ENCODE measurements at places on chromosomes 6 and 20.

DNA sequence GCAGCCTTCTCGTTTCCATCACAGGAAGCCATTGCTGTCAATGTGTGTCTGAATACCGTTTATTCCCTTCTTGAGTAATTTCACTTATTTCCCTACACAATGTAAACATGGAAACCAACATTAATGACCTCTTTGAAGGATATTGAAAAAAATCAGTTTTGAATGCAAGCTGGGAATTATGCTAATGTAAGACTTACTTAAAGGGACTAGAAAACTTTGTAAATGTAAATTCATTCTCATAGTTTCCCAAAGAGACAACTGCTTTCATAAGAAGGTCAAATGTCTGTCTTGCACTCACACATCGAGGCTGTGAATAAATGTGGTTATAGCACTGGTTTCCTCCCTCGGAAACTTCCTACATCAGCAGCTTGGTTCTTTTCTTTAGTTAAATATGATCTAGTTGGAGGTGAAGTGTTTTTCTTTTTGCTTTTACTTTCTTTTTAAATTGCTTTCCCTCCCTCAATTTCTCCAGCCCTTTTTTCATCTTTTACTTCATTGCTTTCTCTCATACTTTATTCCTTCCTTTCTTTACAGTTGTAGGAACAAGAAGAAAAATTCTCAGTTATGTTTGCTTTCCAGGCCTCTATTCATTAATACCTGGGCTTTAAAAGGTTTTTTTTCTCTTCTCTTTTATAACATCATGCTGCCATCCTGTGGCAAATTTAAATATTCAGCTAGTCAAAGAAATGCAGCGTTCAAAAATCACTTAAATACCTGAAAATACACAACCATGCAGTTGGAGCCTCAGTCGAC, 108.3 kb downstream of the TNFAIP3 start:
- no peak for DNase-seq

- peak; percentile 67 for DNase-seq
Observed at GRCh38 chr20:46545077-46545826, 5.2 kb downstream of the OCSTAMP start.

DNA sequence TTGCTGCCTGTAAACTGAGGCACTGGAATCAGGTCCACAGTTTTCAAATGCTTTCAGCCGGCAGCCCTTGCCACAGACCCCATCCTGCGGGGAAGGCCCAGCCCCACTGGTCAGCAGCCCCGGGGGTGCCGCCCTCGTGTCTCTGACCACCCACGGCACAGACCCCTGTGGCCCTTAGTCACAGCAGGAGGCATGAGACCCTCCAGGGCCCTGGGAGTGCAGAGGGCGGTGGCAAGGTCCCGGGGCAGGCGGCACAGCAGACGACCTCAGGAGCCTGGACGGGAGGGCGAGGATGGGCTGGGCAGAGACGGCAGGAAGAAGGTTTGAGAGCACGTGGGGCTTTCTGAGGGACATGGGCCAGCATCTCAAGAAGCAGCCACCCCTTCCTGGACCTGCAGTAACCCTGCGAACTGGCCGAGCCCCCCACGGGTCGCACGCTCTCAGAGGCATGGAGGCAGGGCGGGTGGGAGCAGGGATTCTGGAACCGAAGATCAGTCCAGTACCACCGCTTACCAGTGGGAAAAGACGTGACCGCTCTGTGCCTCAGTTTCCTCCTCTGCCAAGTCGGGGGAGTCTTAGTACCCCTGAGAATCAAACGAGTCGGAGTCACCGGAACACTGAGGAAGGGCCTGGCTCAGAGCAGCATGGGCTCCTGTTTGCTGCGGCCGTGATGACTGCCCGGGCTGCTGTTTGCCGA, 140.7 kb downstream of the TAF4 start:
- no peak for DNase-seq

- DNase-seq, result no peak
Observed at GRCh38 chr6:163179061-163179460, 235.5 kb upstream of the QKI start.

GRCh38 chr6:169789944-169790927, 38.8 kb downstream of the ERMARD start:
- peak; percentile 90 for DNase-seq

GRCh38 chr20:19835533-19836222, 77.6 kb downstream of the RIN2 start:
- DNase-seq, result no peak

DNA sequence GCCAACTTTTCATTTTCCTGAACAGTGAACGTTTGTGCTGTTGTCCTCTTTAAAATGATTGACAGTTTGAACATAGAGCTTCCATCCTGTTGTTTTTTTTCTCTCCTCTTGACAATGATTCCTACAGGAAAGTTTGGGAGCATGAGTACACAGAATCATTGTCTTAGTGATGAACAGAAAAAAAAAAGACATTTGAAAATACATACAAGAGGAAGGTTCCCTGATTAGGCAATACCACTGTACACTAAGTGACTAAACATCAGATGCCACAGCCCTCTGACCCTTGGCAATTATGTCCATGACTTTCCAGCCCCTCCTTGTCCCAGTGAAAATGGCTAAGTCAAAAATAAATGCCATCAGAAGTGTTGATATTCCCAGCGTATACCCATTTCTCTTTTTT, 71.5 kb downstream of the RTN4IP1 start:
- no peak for DNase-seq

DNA sequence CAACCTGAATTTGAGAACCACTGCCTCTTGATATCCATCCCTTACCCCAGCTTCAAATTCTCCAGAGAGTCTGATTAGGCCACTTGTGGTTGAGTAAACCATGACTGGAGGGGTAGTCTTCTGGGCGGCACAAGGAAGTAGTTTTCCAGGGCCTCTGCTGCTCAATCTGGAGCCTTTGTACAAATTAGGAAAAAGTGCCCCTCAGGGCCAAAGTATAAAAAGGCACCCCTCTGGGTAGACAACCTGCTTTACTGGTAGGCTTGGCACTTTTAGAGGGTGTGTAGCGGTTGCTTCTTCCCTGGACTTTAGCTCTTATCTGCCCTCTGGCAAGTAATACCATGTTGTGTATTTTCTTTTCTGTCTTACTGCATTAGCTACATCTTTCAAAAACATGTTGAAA, 32.9 kb upstream of the RPL7L1 start:
- no peak for DNase-seq

GRCh38 chr6:134171517-134171916, 119.1 kb upstream of the SLC2A12 start:
- DNase-seq, result no peak

- DNase-seq, result no peak
Observed at GRCh38 chr20:17835934-17836300, 132.7 kb downstream of the SNX5 start.

DNA sequence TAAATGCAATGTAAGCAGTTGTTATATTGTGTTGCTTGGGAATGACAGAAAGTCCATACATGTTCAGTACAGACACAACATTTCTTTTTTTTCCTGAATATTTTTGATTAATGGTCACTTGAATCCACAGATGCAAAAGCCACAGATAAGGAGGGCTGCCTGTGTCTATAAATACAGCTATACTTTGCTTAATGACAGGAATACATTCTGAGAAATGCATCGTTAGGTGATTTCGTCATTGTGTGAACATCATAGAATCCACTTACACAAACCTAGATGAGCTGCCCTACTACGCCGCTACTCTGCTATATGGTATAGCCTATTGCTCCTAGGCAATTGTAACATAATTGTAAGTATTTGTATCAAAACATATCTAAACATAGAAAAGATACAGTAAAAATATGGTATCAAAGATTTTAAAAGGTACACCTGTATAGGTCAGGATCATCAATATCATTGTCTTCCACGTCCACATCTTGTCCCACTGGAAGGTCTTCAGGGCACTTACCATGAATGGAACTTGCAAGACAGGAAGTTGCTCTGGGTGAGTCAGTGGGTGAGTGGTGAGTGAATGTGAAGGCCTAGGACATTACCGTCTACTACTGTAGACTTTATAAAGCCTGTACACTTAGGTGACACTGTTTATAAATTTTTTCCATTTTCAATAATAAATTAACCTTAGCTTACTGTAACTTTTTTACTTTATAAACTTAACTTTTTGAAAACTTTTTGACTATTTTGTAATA, 27.9 kb upstream of the POPDC3 start:
- no peak for DNase-seq

DNA sequence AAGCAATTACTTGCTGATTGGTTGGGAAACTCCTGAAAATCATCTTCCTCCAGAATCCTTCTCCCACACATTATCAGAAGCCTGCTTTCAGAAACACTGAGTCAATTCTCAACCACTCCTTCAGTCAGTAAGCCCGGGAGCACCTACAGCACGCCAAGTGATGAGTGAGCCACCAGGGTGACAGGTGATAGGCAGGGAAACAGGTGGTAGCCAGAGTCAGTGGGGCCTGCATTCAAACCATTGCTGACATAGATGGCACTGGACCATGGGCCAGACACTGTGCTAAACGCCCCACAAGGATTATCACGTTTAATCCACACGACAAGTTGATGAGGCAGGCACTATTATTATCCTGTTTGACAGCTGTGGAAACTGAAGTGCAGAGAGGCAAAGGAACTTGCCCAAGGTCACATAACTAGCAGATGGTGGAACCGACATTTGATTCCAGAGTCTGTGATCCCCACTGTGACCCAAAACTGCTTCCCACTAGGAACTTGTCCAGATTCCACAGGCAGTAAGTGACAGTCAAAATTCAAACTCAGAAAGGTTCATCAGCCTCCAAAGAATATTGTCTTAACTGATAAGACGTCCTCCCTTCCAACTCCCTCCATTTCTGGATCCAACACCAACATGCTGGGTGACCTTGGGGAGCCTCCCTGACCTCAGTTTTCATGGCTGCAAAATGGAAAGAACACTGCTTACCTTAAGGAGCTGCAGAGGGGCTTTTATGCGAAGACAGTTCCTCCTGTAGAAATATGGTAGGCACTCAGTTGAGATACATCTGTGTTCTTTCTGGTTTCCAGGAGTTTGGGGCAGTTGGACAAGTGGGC, 23.9 kb upstream of the TOP1 start:
- peak; percentile 62 for DNase-seq

DNA sequence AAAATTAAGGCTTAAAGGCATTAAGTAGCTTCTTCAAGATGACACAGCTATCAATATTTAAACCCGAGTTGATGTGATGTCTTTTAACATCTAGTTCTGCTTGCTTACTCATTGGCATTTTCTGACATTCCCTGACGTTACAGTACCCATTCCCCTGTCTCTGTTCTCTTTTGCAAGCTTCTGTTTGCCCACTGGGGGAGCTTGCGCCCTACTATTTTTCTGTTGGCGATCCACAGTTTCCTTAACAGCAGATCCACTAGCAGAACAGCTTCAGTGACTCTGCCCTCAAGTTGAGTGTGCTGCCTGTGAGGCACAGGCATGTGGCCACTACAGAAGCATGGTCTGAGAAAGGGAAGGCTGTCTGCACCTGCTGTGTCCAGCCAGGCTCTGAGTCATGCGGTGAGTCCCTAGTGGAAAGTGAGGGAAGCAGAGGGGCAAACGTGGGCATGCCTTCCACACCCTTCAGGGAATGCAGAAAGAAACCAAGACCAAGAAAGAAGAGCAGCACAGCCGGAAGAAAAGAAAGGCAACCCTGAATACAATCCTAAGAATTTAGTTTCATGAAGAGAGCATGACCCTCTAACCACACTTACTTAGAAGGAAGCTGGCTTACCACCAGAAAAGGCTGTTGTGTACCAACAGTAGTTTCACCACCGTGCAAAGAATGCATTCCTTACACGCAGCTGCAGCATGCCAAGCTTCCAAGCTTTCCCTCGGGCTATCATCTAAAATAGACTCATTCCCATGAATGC, 97.7 kb upstream of the VGLL2 start:
- DNase-seq, result no peak

- no peak for DNase-seq
Observed at GRCh38 chr6:102717737-102718456, 1324.4 kb downstream of the GRIK2 start.

- DNase-seq, result no peak
Observed at GRCh38 chr20:10432079-10432478, 1.9 kb downstream of the MKKS start.

GRCh38 chr20:19855416-19855815, 97.4 kb downstream of the RIN2 start:
- DNase-seq, result no peak

DNA sequence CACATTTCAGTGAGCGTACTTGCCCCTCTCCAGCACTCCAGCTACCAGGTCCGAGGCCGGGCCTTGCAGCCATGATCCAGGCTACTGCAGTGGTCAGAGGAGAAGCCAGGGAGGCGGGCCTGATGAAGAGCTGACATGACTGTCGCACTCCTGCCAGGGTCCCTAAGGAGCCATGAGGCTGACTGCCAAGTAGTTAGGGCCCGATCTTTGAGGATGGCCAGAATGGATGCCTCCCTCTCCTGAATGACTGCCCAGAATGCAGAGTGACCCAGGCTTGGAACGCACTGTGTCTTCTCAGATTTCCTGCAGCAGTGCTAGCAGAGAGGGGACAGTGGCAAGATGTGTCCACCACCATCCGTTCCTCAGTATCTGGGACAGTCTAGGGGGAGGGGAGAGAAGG, 24.7 kb upstream of the LRFN2 start:
- no peak for DNase-seq

DNA sequence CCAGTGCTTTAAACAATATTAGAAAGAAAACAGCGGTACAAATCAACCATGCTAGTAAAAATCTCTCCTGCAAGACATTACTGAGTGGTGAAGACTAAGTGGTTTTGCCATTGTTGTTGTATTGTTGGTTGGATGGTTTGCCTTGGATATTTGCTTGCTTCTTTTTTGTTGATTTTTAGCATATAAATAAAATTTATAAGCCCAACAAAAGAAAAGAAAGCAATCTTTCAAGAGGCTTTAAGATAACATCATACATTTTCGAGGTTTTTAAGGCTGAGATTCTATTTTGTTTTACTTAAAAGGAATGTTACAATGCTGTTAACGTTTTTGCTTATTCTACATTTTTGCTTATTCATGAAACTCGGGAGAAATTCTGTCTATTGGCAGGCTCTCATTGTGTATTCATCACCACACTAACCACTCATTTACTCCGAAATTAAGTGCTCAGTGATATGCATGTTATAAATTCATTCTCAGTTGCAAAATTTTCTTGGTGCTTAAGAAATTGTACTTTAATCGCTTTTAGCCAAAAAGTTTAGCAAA, 139.1 kb downstream of the LAMA2 start:
- DNase-seq, result no peak

DNA sequence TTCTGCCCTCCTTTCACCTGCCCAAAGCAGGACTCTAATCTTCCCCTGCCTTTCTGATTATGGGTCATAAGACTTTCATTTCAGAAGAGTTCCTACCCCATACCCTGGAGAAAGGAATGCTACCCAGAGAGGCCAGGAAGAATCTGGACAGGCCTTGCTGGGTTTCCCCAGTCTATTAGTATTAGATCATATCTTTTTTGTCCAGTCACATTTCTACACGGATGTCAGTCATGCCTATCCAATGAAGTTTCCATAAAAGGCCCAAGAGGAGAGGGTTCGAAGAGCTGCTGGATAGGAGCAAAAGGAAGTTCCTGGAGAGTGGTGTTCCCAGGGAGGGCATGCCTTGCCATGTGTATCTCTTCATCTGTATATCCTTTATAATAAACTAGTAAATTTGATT, 3.2 kb downstream of the POLH start:
- no peak for DNase-seq

DNA sequence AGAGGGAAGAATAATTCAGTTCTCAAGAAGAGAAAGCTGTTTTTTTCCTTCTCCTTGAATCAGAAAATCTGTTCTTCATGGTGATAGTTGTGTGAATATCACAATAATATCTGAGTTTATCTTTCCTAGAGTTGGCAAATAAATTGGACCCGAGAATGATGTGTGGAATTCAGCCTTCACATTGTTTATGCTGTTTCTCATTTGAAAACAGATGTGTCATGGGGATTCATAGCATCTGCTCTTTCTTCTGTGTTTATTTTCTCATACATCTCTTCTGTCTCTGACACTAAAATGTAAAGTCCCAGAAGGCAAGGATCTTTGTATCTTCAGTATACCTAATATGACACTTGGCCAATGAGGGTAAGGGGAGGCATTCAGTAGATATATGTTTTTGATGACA, 103.6 kb upstream of the SGK1 start:
- DNase-seq, result no peak

All from activated CD8-positive, alpha-beta memory T cell treated with anti-CD3 and anti-CD28 coated beads, Interleukin-2, amount 50 U/mL, for 48 hours (primary cell).